ENCODE measurements at places on chromosomes 5 and 9. TPM values are rescaled to one million over a fixed set of nuclear protein-coding genes. Genes with fewer than 3 reads are reported as not detected.

GRCh38 chr9:109421026-109421970 is 76.8 kb downstream of the PTPN3 start:
- no peak overlapping the region for H3K4me3 ChIP-seq
- DNase-seq: no peak
- H3K27ac ChIP-seq: no peak overlapping the region
- H3K36me3 ChIP-seq: no peaks in the 10 kb centered on the region
- H3K4me1 ChIP-seq: no peaks in the 10 kb centered on the region

Gene PCDHB12
- not detected for total RNA-seq

DNA sequence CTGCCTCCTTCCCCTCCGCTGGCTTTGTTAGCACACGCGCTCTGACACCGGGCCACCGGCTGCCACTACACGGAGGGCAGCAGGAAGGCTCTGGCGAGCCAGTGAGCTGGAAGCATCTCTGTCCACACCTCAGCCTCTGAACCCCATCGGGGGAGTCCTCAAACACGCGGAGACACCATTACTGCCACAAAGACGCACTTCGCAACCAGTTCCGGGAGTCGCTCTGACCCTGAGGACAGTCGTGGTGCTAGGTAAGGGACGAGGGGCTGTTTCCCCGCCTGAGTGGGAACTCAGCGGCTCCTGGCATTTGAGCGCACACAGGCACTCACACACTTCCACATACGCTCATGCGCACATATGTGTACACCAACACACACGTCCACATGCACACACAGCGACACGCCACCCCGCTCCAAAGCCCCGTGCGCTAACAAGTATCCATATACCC is 160.0 kb downstream of the C9orf152 start:
- peak overlapping the region; percentile 96 for H3K4me3 ChIP-seq
- H3K36me3 ChIP-seq: peaks cover 2% of the 10 kb centered on the region
- H3K27ac ChIP-seq: peak overlapping the region; percentile 57
- no peak for DNase-seq
- H3K27me3 ChIP-seq: peaks cover 5% of the 10 kb centered on the region

GRCh38 chr9:127633216-127633862 is 21.3 kb downstream of the STXBP1 start:
- no peak overlapping the region for H3K4me3 ChIP-seq
- peaks cover 2% of the 10 kb centered on the region for H3K36me3 ChIP-seq
- no peak overlapping the region for H3K27ac ChIP-seq
- no peak for DNase-seq

DNA sequence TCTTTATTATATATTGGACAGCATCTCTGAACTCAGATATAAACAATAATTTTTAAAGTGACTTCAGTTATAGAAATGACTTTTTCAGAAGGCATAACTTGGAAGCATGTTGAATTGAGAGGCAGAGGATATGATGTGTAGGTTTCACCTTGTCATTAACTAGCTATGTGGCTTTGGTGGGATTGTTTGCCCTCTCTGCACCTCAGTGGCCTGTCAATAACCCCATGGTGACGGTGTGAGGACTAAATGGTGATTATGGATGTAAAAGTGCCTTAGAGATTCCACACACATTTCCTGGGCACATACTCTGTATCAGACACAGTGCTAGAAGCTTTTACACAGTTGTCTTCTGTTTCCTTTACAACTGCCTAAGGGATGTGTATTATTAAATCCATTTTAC is 234.9 kb upstream of the TRIM32 start:
- H3K27ac ChIP-seq: no peak overlapping the region
- DNase-seq: no peak
- H3K4me1 ChIP-seq: no peaks in the 10 kb centered on the region
- no peaks in the 10 kb centered on the region for H3K27me3 ChIP-seq
- no peaks in the 10 kb centered on the region for H3K36me3 ChIP-seq

DNA sequence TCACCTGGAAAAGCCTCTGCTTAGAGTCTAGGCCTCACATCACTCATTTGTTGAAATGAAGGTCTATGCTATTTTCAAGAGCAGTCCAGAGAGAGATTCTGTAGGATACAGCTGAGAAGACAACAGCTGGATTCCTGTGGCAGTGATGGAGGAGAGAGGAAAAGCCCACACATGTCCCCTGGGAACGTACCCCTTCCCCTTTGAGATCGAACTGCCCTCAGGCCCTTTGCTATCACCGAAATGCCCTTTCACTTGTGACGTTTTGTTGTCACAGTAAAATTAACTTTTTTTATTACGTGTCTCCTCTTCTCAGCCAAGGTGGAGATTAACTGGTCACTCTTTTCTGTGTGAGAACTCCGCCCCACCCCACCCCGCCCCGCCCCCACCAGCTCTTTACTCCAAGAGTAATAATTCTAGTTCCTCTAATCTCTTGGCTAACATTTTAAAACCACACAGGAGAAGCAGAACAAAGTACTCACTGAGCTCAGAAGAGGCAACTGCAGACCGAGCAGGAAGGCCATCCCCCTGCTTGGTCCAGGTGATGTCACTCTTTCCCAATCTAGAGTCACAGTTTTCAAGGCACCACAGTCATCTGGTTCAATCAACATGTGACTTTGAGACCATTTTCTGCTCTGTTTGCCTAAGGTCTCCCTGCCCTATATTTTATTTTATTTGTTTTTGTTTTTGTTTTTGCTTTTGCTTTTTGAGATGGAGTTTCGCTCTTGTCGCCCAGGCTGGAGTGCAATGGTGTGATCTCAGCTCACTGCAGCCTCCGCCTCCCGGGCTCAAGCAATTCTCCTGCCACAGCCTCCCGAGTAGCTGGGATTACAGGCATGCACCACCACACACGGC is 105.6 kb downstream of the SUSD1 start:
- peaks cover 10% of the 10 kb centered on the region for H3K36me3 ChIP-seq
- H3K27ac ChIP-seq: peak overlapping the region; percentile 24
- no peak overlapping the region for H3K4me3 ChIP-seq
- H3K4me1 ChIP-seq: peaks cover 17% of the 10 kb centered on the region
- no peaks in the 10 kb centered on the region for H3K27me3 ChIP-seq
- no peak for DNase-seq

- no peak for DNase-seq
- no peak overlapping the region for H3K27ac ChIP-seq
- no peaks in the 10 kb centered on the region for H3K27me3 ChIP-seq
- peaks cover 7% of the 10 kb centered on the region for H3K36me3 ChIP-seq
Measured at GRCh38 chr5:128053291-128053954, 30.1 kb upstream of the SLC12A2 start.
